Activated CD8-positive, alpha-beta memory T cell treated with anti-CD3 and anti-CD28 coated beads for 4 hours (primary cell): ENCODE measurements at places on chromosomes 6 and 20.
A peak's percentile ranks its signal among the peaks of the same experiment; 100 is the strongest.

GRCh38 chr6:11705069-11705468, 73.5 kb downstream of the ADTRP start:
- DNase-seq: no peak

DNA sequence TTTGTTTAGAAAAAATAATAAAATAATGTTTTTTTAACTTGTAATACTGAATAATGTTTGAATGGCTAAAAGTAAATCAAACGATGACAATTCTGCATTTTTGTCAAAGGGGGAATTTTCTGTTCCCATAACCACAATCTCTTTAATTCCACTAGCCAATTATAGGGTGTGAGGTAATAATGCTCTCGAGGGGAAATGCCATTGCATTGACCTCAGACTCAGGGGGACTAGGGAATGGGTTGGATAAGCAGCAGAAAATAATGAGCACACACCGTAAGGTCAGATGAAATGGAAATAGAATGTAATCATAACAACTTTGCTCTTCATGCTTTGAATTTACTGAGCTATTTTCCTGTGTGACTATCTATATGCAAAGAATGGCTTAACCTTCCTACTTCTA, 584.7 kb downstream of the RFPL4B start:
- DNase-seq: no peak

DNA sequence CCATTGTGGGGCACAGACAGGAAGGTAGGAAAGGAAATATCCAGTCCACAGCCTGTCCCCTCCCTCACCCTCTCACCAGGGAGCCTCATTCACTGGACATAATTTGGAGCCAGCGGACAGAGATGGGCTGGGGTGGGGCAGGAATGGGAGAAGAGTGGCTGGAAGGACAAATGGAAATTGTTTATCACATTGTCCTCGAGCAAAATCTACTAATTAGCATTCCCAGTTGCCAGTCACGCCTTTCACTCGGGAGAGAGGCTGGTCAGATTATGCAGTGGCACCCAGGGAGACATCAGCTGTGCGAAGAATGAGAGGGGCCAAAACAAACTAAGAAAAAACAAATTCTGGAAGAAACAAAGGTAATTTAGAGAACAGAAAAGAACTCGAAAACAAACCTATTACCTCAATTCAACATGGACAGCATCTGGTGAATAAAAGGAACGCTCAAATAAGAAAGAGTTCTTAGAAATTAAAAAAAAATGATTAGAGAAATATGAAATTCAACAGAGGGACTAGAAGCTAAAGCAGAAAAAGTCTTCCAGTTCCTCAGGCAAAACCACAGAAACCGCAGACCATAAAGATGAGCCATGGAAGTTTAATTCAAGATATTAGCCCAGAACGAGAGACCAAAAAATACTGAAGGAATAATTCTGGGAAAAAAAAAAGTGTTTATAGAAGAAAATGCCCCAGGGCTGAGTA, 108.5 kb upstream of the RALGAPA2 start:
- DNase-seq: no peak

DNA sequence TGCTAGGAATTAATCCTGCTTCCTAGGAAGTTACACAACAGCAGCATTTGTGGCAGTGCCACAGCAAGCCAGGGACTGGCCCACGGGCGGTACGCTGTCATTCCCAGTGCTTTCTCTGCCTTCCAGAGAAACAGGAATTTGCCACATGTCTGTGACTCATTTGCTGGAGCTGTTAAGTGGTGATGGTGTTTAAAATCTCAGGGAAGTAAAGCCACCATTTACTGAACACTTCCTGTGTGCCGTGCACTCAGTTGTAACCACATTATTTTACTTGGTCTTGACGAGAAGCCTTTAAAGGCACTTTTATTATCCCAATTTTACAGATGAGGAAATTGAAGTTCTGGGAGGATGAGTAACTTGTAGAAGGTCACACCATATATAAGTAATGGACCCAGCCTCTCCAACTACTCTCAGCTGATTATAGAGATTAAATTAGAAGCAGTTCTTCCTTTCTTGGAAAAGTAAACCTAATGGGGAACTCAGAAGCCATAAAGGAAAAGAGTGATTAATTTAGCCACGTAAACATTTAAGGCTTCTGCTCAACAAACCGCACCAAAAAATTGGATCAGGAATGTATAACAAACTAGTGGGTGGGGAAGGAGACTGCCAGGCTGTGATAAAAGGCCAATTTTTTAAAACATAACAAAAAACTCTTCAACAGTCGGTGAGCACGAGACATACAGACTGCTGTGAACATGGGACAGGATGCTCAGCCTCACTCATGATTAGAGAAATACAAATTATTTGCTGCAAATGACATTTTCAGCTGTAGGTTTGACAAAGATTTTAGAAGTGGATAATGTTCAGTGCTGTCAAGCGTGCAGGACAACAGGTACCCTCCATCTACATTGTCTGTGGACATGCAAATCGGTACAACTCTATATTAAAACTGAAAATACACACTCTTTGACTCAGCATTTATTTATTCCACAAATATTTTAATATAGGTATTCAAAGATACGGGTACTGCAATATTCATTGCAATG, 311.2 kb downstream of the NRN1 start:
- no peak for DNase-seq

- no peak for DNase-seq
Measured at GRCh38 chr6:4344317-4344899, 209.0 kb upstream of the ECI2 start.

GRCh38 chr6:151390851-151391470, 398 bp downstream of the ZBTB2 start:
- peak; percentile 63 for DNase-seq

DNA sequence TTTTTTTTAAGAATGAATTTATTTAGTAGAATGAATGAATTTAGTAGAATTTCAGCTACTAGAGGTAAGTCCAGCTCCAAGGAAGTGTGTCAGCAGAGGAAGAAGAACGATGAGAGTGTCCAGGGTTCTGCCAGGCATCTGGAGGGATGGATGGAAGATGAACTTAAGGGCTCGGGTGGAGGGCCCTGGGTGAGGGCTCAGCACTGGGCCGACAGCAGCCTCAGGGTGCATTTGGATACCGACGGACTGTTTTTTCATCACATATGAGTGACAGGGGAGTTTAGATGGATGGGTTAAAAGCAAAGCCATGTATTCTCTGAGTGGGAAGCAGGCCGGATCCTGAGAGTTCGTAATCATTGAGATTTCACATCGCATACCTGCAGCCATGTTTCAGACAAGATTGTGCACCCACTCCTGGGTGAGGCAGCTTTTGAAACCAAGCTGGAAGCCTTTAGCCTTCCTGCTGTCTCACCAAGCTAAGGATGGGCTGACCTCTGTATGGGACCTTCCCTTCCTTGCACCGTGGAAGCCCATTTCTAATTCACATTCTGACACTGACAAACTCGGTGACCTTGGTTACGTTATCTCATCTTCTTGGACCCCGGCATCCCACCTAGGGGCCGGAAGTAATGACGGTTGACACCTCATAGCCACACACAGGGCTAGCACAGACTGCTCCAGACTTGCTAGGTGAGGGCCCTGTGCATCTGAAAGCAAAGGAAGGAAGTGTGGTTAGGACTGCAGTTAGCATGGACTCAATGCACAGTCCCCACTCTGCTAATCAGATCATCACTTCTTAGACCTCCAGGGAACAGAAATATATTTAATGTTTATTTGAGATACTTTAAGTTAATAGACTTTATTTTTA, 228.5 kb downstream of the SLC24A3 start:
- DNase-seq: no peak

DNA sequence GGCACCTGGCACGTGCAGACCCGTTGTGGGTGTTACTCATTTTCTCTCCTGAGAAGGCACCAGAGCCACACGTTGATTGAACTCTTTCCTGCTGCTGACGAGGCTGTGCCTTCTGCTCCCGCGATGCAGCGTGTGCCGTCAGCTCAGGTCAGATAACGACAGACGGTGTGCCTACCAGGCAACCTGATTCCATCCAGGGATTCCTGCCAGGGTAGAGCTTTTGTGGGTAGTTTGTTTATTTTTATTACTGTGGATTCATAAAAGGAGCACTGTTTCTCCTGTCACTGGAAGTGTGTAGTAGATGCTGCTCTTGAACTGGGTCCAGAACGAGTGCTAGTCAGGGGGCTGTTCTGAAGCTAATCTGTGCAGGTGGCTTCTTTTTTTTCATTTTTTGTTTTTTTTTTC, 20.7 kb downstream of the PRPF6 start:
- no peak for DNase-seq

DNA sequence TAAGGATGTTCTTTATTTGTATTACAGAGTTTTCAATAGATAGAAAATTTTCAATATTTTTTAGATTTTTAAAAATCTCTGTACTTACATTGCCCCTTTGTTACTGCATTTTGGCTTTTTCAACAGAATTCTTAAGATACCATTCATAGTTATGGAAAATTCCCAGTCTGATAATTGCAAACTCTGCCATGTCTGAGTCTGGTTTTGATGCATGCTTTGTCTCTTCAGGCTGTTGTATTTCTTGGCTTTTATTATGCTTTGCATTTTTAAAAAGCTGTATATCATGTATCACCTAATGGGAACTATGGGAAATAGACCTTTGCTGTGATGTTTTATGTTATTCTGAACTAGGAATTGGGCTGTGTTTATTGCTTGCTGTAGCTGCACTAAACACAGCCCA, 898.9 kb upstream of the ADGRB3 start:
- DNase-seq: no peak

DNA sequence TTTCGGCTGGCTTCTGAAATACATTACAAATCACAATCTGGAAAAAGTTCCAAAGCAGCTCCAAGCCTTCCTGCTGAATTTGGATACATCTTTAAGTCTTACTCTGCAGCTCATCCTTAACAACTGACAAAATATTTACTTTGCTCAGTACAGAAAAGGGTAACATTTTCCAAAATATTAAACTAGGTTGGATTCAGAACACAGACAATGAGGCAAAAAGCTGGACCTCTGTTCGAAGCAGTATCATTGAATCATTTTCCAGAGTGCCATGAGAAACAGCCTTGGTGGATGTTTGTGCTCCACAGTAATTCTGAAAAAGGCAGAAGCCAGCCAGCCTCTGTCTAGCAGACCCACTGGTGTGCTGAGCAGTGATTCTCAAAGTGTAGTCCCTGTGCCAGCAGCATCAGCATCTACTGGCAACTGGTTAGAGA, 162.1 kb downstream of the AIG1 start:
- no peak for DNase-seq

DNA sequence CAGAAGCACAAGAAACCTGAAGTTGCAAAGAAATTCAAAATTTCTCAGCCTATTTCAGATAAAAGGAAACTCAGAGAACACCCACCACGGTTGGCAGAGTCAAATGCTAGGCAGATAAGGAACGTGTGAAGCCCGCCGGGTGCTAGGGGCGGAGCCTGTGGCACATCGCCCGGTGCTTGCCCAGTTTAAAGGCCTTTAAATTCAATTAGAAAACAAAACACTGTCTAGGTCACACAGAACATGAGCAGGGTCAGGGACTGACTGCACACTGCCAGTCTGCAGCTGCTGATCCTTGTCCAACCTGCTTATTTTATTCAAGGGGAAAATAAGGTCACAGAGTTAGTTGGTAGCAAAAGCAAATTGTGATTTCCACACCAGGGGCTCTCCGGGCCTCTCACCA, 75.8 kb downstream of the PSMG4 start:
- DNase-seq: no peak

GRCh38 chr6:119348096-119348747, 1.3 kb downstream of the MAN1A1 start:
- DNase-seq: peak; percentile 10

- no peak for DNase-seq
Measured at GRCh38 chr6:73655341-73655917, 1.6 kb upstream of the SLC17A5 start.

DNA sequence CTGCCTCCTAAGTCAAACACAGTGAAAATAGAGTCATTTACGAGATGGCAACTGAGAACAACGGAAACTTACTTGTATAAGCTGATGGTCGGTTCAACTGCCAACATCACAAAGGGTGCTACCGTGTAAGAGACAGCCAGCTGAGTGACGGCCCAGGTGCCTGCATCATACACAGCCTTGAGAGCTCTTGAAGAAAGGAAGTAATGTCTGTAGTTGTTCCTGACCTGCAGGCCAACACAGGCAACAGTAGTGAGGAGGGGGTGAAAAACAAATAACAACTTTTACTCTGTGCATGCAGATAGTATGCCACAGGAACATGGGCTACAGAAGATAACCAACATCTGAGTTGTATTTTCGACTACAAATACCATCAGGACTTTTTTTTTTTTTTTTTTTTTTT, 102.7 kb downstream of the MBOAT1 start:
- DNase-seq: no peak

GRCh38 chr20:1631309-1632151, 11.7 kb upstream of the SIRPB1 start:
- DNase-seq: no peak

DNA sequence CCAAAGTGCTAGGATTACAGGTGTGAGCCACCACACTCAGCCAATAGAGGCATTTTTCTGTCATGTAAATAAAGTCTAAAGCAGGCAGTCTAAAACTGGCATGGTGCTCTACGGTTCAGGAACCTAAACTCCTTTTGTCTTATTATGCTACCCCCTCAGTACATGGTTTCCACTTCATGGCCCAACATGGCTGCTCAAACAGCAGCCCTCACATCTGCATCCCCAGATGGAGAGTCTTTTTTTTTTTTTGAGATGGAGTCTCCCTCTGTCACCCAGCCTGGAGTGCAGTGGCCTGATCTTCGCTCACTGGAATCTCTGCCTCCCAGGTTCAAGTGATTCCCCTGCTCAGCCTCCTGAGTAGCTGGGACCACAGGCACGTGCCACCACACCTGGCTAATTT, 38.3 kb downstream of the SLC52A3 start:
- no peak for DNase-seq

GRCh38 chr20:19807191-19807945, 49.3 kb downstream of the RIN2 start:
- no peak for DNase-seq
